ENCODE measurements at places on chromosomes 4 and X.

GRCh38 chr4:15805583-15806517, 27.7 kb downstream of the CD38 start:
- peak; percentile 15 for DNase-seq

GRCh38 chr4:160580581-160580980, 1477.7 kb downstream of the RAPGEF2 start:
- no peak for DNase-seq

GRCh38 chr4:163165217-163166017, 1.3 kb downstream of the NAF1 start:
- DNase-seq, result no peak

DNA sequence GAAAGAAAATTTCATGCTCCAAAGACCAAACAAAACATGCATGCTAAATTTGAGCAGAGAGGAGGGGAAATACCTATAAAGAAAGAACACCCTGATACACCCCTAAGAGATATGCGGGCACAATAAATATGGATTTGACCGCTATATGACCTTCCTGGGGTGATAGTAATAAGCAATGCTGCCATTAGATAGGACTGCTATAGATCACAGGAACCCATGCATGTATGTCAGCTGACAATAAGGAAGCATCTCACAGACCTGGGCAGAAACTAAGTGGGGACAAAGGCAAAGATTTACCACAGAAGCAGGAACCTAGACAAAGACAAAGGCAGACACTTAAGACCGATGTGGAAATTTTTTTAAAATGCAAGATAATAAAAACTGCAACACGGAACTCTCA, 21.3 kb downstream of the ZNF721 start:
- DNase-seq, result peak; percentile 23

GRCh38 chrX:115339441-115340025, 50.0 kb downstream of the LUZP4 start:
- DNase-seq, result no peak

DNA sequence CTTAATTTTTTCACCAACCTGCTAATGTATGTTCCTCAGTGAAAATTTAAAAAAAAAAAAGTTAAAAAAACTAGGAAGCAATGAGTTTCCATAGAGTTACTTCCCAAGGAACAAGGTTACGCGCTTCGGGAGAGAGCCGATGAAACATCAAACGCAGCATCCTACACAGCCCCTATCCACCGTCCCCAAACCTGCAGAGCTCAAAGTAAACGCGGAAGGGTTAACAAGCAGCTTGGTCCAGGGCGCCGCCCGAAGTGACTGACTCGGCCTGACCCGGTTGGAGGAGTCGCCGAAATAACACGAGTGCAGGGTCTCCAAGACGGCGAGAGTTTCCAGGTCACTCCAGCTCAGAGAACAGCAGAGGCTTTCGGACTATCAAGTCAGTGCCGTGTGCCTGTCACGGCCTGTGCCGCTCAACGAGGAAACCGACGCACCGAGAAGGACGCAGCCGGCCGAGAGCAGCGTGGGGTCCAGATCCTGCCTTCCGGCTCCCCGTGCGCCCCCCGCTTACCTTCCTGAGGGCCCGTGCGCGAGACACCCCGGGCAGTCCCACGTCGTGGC, 512 bp downstream of the NOP14 start:
- no peak for DNase-seq

GRCh38 chr4:153082322-153083301, 121.6 kb upstream of the TRIM2 start:
- DNase-seq, result peak; percentile 28

GRCh38 chrX:118329175-118329574, 16.7 kb upstream of the WDR44 start:
- no peak for DNase-seq
